ENCODE measurements at places on chromosomes 16 and 17. TPM values are rescaled to one million over a fixed set of nuclear protein-coding genes. Genes with fewer than 3 reads are reported as not detected.

GOT2 gene
- total RNA-seq = 191 TPM

ZNF267 gene
- total RNA-seq = 14.6 TPM

NOXO1 gene
- 1.9 TPM for total RNA-seq

PRR29 gene
- 0.03 TPM for total RNA-seq

SLFN14 gene
- total RNA-seq = not detected

SBK1 gene
- 0.14 TPM for total RNA-seq

PIMREG gene
- 28.7 TPM for total RNA-seq

CRYBA1 gene
- not detected for total RNA-seq

MSLN gene
- 72.9 TPM for total RNA-seq

CCL4L2 gene
- total RNA-seq = not detected

ZNF469 gene
- under 0.01 TPM for total RNA-seq

TBC1D3K gene
- not detected for total RNA-seq

SSTR5 gene
- not detected for total RNA-seq

BCL6B gene
- total RNA-seq = 0.07 TPM

PIRT gene
- total RNA-seq = not detected

TBC1D3E gene
- not detected for total RNA-seq

KRTAP16-1 gene
- total RNA-seq = not detected

CX3CL1 gene
- 0.54 TPM for total RNA-seq

EPX gene
- total RNA-seq = not detected

NFATC3 gene
- 17.3 TPM for total RNA-seq

NOG gene
- total RNA-seq = 6.1 TPM

HS3ST6 gene
- not detected for total RNA-seq

PFAS gene
- 31.6 TPM for total RNA-seq

CNGB1 gene
- 0.14 TPM for total RNA-seq

TP53TG3 gene
- not detected for total RNA-seq

KRT36 gene
- not detected for total RNA-seq

EPN3 gene
- total RNA-seq = 124 TPM

HEXD gene
- total RNA-seq = 10.4 TPM

NPIPA8 gene
- 8.4 TPM for total RNA-seq

RAP1GAP2 gene
- 28.2 TPM for total RNA-seq

HP gene
- not detected for total RNA-seq

EVPL gene
- 17.6 TPM for total RNA-seq

PDE6G gene
- not detected for total RNA-seq

PRAC2 gene
- total RNA-seq = not detected

PSMB10 gene
- total RNA-seq = 43.5 TPM

SYCE1L gene
- total RNA-seq = 1.6 TPM
